ENCODE measurements at places on chromosomes 2 and 18. TPM values are rescaled to one million over a fixed set of nuclear protein-coding genes. Genes with fewer than 3 reads are reported as not detected.

The NGEF gene
- 2.5 TPM for polyA plus RNA-seq

The ANO7 gene
- polyA plus RNA-seq: 1.1 TPM

The FOXD4L1 gene
- 0.17 TPM for polyA plus RNA-seq

The PLEK gene
- polyA plus RNA-seq: 6.5 TPM

The NEU2 gene
- not detected for polyA plus RNA-seq

The IL1B gene
- polyA plus RNA-seq: 1.2 TPM

The MRPL30 gene
- polyA plus RNA-seq: 49.3 TPM

The APOB gene
- 1.5 TPM for polyA plus RNA-seq

The SKOR2 gene
- polyA plus RNA-seq: not detected

The ADAM17 gene
- 40.1 TPM for polyA plus RNA-seq

Measured in right renal pelvis (tissue), 4 donors.